NCI-H69 (cell line): ENCODE measurements at places on chromosomes 1 and 21.

GRCh38 chr1:19229229-19229628 is 19.2 kb upstream of the UBR4 start:
- no peak for DNase-seq

GRCh38 chr1:239386453-239387303 is at the start of gene CHRM3:
TSS of gene CHRM3 (plus strand) at chr1:239386568. CDS start at chr1:239907452, 520,884 bp downstream.
- DNase-seq, result peak; percentile 72

- peak; percentile 72 for DNase-seq
Measured at GRCh38 chr21:45125357-45125756, 51.0 kb downstream of the ADARB1 start.

- no peak for DNase-seq
Measured at GRCh38 chr1:148354284-148354912, 128.7 kb downstream of the PPIAL4G start.

DNA sequence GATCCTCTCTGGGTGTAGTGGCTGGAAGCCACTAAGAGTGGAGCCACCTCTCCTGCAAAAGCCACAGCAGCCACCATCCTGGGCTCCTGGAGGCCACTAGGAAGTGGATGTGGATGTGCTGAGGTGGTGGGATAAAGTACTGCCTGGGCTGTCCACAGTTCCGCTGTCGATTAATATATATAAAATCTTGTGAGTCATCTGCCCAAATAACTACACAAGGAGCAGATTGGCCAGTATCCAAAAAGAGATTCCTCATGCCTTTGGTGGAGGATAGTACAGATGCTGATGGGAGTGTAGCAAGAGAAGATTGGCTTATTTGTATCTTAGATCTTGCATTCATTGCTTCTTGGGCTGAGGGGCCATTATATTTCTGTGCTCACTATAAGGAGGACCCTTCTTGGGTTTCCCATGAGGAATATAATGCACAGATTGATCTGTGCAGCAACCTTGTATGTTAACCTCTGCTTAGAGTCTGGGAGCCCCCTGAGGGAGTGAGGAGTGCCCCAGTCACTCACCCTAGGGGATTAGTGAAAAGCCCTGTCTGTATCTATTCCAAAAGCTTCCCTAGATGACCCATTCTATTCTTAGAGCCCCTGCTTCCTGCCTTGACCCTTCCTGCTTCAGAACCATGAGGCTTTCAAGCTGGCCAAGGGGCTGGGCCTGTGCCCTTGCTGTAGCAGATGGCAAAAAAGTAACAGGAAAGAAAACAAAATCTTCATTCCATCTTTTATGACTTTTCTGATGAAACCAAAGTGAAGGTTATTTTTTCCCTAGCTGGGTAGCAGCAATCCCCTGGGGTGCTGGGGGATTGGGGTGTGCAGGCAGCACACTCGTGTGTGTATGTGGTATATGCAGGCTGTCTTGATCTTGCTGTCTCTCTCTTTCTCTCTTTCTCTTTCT is 31.7 kb downstream of the RCSD1 start:
- DNase-seq, result no peak

GRCh38 chr1:229438021-229438420 is 4.1 kb upstream of the ACTA1 start:
- no peak for DNase-seq

GRCh38 chr1:90809093-90809492 is 92.0 kb upstream of the BARHL2 start:
- DNase-seq, result no peak

DNA sequence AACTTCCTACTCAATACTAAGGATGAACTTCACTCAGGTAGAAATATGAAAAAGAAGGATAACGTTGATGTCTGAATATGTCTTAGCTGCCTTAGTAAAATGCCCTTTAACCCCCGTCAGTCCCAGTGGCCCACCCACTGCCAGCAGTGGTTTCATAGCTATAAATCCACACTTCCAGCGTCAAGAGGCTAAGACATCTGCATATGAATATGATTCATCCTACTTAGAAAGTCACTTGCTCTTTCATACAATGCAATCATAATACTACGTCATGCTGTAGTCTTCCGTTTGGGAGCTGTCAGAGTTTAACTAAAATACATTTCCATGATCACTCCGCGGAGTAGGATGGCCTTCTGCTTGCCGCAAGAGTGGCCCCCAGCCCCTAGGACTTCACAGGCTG is 247.3 kb downstream of the SDCCAG8 start:
- DNase-seq, result no peak

DNA sequence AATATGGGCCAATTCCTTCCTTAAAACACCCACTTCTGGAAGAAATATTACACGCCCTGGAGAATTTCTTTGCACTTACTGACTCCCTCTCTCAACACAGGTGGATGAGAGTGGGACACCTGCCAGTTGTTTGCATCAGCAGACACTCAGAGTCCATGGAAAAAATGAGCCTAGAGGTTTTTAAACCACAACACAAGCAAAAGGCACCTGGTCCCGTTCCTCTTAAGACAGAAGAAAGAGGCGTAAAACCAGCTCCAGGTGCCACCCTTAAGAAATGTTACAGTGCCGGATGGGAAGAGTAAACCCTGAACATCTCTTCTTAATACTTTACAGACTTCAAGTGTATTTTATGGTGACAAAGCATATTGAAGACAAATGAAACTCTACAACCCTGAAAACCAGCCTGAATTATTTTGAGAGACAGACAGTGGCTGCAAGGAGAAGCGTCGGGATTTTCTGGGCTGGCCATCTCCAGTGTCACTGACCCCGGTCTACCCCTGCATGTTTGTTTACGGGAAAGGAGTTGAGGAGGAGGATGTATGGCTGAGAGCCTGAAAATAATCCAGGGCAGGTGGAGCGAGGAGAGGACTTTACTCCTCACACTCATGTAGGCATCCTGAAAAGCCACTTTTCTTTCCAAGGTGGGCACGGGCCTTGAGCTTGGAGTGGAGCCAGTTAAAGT is 7.8 kb upstream of the RIPK4 start:
- DNase-seq, result no peak

GRCh38 chr1:175192111-175192629 is 406 bp downstream of the KIAA0040 start:
- DNase-seq, result peak; percentile 88

DNA sequence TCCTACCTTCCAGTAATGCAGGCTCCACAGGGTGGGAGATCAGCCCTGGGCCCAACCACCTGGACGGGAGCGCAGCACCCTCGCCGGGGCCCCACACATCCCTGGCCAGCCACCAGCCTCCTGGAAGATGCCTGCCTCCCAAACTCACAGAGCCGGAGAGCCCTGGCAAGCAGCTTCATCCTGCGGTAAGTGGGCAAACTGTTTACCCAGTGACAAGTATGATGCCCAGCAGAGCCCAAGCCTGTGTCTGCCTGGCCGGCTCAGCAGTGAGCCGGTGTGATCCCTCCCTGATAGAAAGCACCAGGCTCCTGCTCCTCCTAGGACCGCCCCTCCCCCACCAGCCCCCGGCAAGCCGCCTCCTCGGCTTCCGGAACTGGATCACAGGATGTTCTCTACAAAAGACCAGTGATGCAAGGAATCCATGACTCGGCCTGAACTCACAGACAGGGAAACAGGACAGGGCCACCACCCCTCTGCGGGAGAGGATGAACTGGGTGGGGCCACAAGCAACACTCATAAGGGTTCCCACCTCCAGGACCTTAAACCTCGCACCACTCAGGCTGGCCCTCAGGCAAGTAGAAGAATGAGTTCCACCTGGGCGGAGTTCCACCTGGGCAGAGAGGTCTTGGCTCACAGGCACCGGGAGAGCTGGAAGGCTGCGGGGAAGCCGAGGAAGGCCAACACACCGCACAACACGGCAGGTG is 7.9 kb downstream of the ACOT7 start:
- peak; percentile 71 for DNase-seq

DNA sequence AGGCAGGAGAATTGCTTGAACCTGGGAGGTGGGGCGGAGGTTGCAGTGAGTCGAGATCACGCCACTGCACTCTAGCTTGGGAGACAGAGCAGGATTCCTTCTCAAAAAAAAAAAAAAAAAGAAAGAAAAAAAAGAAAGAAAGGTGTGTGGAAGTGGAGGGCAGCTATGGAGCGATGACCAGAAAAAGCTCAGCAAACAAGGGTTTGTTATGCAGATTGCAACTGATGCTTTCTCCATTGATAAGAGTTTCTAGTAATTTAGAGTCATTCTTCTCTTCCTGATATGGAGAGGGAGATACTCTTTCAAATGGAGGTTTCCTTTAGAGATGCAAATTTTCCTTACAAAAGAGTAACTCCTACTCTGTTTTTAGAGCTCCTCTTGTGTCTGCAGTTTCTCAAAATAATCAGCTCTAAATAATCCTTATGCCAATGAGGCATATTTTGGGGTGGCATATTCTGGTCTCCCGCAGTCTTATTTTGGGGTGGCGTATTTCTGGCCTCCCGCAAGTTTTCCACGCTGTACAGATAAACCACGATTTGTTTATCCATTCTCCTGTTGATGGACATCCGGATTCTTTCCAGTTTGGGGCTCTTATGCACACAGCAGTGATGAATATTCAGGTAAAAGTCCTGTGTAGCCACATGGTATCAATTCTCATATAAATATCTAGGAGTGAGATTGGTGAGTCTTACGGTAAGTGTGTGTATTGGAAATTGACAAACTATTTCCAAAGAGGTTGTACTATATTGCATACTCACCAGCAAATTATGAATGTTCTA is 30.7 kb upstream of the RCC2 start:
- no peak for DNase-seq

GRCh38 chr1:173341307-173341706 is 134.2 kb upstream of the TNFSF4 start:
- DNase-seq, result no peak

- DNase-seq, result no peak
Measured at GRCh38 chr1:151963288-151963687, 30.4 kb downstream of the S100A10 start.

GRCh38 chr1:153347856-153348255 is 785 bp downstream of the PGLYRP4 start:
- DNase-seq, result peak; percentile 51

DNA sequence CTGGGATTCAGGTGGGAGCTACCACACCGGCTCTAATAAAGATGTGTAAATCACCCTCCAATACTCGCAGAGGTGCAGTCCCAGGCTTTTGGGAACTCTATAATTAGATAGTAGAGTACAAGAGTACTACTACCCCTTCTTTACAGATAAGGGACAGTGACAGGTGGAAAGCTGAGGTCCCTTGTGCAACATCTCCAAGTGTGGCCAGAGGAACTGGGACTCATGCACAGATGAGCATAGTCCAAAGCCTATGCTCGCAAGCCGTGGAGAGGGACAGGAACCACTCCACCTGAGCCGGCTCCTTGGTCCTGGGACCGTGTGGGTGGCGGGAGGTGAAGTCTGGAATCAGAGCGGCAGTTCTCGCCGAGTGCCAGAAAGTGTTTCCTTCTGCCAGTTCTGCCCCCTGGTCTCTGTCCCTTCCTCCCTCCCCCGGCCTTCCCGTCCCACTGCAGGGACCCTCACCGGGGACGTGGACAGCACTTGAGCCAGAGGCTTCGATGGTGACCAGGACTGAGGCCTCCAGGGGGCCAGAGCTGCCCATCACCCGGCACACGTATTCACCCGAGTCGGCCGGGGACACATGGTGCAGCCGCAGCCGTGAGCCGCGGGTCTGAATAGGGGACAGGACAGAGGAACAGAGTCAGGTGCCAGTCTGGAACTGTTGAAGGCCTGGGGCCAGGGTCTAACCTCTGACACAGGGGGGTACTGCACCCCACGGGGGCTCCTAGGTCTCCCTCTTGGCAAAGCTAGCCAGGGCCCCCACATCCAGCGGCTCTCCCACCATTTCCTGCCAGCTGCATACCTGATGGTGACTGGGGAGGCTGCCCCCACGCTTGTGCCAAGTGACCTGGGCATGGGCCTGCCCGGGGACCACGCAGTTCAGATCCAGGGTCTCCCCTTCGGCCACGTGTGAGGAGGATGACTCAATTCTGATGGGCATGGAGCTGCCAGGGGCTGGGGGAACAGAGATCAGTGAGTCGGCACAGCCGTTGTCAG is 33.9 kb downstream of the LDLRAD2 start:
- no peak for DNase-seq

DNA sequence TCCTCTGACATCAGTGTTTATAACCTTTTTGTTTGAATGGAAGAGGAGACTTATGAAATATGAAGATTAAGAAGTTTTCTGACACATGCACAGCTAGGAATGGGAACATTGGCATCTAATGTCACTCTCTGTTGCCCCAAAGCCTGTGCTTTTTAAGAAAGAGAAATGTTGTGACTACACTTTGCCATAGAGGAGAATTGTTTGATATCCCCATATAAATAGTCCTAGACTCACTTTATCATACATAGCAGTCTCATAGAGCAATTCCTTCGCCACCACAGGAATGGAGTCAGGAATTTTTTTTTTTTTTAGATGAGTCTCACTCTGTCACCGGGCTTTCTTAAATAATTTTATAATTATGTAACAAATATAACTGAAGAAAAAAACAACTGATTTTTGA is 1.5 kb downstream of the KRTAP21-3 start:
- no peak for DNase-seq

DNA sequence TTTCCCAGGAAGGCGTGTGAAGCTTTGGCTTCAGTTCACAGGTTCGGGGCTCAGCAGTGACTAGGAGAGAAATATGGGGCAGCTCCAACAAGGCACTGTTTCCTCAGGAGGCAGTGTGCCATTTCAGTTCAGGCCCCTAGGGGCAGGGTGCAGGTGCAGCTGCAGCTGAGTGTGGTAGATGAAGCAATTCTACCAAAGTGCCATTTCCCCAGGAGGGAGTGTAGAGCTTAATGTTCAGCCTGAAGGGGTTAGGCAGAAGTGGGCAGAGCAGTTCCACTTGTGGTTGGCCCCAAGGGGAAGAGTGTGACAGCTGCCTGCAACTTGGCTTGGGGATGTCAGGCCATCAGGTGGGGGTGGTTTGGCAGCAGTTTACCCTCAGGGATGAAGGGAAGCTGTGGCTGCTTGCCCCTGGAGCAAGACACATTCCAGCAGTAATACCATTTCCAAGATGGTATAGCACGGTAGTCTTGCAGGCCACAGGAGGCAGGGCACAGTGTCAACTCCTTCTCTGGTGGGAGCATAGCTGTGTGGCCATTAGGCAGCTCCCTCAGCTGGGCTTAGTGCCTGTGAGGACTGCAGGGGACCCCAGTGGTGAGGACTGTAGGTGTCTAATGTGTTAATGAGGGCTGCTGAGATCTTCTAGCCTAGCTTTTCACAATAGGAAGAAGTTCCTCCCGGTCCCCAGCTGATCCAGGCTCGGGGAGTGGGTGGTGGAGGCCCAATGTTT is 34.7 kb downstream of the RGSL1 start:
- DNase-seq, result peak; percentile 59

- DNase-seq, result no peak
Measured at GRCh38 chr1:227746676-227747075, 11.4 kb downstream of the SNAP47 start.

- no peak for DNase-seq
Measured at GRCh38 chr1:82154219-82154970, 353.7 kb downstream of the ADGRL2 start.

DNA sequence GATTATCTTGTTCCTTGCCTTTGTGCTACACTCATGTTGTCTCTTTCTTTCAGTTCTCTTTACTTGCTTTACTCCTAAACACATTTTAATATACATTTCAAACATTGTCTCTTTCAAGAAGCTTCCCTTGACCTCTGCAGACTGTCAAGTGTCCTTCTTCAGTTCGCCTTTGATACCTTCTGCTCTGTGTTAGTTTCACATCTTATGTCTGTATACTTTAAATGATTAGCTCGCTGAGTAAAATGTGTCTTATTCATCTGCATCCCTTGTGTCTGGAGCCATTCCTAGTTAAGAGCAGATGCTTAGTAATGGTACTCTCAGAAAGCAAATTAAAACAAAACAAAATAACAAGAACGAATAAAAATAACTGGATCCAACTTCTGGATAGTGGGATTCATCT is 303.3 kb downstream of the S1PR1 start:
- DNase-seq, result peak; percentile 48
